Stimulated activated naive CD4-positive, alpha-beta T cell treated with Interleukin-2 at 50 U/mL for 16 hours (primary cell): ENCODE measurements at places on chromosomes 6 and 20.

GRCh38 chr6:12082368-12082767 lies 70.3 kb downstream of the HIVEP1 start:
- DNase-seq, result no peak

DNA sequence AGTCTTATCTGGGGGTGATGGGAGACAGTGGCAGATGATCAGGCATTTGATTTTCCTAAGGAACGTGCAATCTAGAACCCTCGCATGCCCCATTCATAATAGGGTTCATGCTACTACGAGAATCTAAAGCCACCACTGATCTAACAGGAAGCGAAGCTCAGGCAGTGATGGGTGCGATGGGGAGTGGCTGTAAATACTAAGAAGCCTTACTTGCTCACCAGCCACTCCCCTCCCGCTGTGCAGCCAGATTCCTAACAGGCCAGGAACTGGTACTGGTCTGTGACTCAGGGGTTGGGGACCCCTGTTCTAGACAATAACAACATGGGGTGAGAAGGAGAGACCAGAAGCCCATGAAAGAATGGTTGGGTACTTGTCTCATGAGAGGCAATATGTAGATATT lies 4.5 kb downstream of the TREML4 start:
- no peak for DNase-seq

DNA sequence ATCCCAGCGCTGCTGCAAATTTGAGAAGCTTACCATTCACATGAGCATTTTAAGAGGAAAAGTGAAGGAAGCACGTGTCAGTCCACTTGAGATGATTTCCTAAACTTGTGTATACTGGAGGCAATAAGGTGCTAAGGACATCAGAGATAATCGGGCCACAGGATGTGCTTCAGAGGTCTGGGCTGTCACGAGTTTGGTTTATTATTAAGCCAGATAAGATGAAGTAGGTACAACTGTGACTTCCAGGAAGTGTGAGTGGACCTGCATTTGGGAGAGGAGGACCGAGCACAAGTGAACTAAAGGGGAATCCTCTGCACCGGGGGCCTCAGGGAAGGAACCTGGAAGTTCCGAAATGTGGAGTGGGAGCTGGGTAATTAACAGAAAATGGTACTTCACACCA lies 1.4 kb downstream of the SAMD5 start:
- DNase-seq, result no peak

DNA sequence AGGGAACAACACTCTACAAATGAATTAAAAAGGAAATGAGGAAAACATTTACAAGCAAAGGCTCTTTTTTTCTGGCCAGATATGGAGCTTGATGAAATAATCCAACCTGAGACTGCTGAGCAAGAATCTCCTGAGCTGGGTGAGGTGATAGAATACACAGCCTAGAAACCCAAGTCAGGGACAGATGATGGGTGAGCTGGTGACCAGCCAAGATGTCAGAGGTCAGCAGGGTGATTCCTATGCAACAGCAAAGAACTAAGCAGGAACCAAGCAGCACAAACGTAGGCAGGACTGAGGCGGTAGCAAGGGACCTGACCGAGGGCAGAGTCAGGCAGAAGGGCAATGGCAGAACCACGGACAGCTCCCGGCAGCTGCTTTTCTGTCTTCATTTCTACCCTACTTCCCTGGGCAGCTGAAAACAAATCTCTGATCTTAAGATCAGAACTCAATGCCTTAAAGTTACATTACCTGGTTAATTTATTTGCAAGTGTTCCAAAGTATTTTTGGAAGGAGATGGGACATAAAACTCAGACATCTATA lies 75.1 kb downstream of the CDC40 start:
- no peak for DNase-seq
